Mucosa of descending colon (tissue), 3 donors: ENCODE measurements at places on chromosomes 13 and 19. TPM values are rescaled to one million over a fixed set of nuclear protein-coding genes. Genes with fewer than 3 reads are reported as not detected.
A peak's percentile ranks its signal among the peaks of the same experiment; 100 is the strongest.

The IGFL1 gene
- not detected for total RNA-seq

The CRLF1 gene
- total RNA-seq: 7.0 TPM

DNA sequence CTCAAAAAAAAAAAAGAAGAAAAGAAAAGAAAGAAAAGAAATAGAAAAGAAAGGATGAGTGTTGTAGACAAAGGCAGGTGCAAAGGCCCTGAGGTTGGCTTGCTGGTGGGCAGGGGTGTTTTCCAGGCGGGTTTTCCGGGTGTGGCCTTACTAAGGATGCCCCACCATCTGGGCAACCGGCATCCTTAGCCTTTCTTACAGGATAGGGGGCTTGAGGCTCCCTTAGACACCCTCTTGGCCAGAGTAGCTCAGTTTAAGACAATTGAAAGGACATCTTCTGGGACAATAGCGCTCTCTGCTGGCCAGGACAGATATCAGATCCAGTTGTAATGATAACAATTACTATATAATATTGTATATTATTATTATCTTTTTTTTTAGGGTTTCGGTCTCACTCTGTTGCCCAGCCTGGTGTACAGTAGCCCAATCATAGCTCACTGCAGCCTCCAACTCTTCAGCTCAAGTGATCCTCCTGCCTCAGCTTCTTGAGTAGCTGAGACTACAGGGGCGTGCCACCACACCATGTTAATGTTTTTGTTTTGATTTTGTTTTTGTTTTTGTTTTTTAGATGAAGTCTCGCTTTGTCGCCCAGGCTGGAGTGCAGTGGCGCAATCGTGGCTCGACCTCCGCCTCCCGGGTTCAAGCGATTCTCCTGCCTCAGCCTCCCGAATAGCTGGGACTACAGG, 1.4 kb upstream of the QTRT1 start:
- DNase-seq: peak; percentile 83

DNA sequence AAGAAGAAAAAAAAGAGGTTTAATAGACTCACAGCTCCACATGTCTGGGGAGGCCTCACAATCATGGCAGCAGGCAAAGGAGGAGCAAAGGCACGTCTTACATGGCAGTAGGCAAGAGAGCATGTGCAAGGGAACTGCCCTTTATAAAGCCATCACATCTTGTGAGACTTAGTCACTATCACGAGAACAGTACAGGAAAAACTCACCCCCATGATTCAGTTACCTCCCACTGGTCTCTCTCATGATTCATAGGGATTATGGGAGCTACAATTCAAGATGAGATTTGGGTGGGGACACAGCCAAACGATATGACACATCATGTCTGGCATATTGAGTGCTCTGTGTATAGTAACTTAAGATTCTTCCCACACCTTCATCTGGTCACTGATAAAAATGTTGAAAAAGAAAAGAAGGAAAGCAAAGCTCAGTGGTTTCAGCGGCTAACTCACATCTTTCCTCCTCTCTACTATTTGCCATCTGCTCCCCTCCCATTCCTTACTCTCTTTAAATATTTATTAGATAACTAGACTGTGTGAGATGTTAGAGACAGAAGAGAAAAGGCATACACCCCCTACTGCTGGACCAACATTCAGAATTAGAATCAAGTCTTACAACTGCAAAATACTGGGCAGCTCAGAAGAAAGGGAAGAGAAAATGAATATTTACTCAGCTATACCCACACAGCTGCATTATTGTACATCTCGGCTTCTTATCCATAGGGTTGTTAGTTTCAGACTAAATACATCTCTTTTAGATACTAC, 60.1 kb upstream of the AKAP11 start:
- DNase-seq: no peak

DNA sequence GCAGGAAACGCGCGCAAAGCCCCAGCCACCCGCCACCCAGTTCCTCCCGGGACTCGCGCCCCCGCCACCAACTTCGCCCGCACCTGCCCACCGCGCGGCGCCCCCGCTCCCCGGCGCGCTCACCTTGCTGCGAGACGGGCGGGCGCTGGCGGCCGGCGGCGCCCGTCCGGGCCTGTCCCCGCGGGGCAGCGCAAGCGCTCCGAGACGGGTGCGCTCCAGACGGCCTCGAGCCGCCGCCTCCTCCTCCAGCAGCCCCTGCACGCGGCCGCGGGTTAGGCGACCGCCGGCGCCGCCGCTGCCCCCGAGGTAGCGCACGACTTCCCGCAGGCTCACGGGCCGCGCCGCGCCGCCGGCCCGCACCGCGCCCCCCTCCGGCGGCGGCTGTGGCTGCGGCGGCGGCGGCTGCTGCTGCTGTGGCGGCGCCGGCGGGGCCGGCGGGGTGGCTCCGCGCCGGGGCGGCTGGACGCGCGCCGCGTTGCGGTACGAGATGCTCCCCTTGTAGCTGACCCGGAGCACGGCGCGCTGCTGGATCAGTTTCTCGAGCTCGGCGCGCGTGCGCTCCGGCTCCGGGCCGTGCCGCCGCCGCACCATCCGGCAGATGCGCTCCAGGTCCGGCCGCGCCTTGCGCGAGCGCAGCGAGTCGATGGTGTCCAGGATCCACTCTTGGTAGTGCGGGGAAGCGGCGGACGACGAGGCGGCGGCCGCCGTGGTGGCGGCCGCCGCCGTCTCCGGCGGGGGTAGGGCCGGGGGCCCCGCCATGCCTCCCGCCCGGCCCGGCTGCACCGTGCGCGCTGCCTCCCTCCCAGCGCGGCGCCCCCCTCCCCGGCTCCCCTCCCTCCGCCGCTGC, 666 bp downstream of the SAMD1 start:
- peak; percentile 80 for DNase-seq

The MIA gene
- 2.5 TPM for total RNA-seq

DNA sequence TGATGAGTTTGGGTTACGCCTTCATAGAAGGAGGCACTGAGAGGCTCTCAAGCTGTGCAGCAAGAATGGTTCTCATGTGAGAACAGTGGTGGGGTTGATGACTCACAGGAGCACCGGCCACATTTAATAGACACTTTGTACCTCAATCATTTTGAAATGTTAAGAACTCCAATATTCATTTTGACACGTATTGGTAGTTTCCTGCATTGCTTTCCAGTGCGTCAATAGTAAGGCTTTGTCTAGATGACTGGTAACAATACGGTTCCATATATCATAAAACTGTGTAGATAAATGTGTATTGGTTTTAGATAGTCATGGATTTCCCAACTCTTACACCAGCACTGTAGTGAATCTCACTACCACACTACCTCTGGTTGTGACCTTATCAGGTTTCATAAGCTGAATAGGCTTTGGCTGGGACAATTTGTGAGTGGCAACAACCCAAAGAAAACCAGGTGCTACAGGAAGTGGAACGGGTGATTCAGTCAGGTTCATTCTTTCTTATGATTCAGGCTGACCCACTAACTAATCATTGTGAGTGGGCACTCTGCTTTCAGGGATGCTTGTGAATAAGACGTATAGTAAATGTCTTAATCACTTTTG, 362.6 kb downstream of the KLF5 start:
- peak; percentile 22 for DNase-seq

The SYNGR4 gene
- not detected for total RNA-seq

DNA sequence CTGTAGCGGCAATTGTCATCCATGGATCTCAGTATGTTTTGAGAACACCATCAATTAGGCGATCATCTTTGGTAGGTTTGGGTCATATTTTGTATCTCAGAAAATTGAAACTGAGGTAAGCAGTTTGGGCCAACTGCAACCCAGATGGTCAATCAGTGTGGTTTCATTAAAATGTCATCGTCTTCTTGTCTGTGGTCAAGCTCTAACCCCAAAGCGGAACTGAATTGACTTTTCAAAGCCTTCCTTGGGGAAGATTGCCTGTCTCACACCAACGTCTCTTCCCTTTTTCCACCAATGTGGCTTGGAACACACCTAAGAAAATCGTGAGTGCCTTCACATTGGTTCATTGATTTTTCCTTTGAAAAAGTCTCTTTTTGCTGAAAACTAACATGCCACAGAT, 56.3 kb upstream of the UBAC2 start:
- no peak for DNase-seq

The MBD3L2 gene
- not detected for total RNA-seq

The RXFP2 gene
- not detected for total RNA-seq

DNA sequence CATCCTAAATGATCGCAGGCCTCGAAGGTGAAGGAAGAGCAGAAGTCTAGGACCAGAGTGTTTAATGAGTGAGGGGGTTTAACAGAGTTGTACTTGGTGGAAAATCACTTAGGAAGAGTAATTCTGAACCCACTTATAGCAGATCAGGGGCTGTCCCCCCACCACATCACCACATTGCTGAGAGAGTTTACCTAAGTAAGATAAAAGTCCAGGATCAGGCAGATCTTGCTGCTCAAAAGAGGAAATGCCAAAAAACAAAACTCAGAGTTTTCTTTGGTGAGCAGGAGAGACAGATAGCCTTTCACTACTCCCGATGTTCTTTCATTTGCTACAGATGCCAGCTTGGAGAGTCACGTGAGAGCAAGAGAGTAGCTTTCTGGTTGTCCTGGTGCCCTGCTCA, 15.4 kb downstream of the ZNF317 start:
- no peak for DNase-seq

The KLK14 gene
- not detected for total RNA-seq

DNA sequence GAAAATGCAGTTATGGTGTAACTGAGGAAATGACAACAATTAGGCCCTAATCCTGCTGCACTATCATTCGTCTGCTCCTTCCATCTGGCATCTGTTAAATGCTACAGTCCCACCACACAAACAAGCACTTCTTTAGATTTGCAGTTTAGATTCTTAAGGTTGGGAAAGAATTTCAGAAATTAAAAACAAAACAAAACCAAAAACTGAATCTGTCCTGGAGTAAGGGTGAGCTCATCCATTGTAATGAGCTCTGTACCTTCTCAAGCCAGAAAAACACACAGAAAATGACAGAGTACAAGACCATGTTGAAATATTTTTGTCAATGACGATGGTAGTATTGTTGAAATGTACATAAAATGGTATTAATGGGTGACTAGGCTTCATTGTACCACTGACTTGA, 28.3 kb downstream of the SMAD9 start:
- DNase-seq: no peak

- DNase-seq: no peak
These were observed 75.3 kb upstream of the SERP2 start for GRCh38 chr13:44298314-44298713.

- no peak for DNase-seq
These were observed 51.8 kb downstream of the MLLT1 start for GRCh38 chr19:6227936-6228325.

The KANK3 gene
- 3.3 TPM for total RNA-seq

The ATP7B gene
- total RNA-seq: 16.0 TPM
